ENCODE measurements at places on chromosomes 2 and 18.

GRCh38 chr2:66364495-66365333, 70.2 kb upstream of the MEIS1 start:
- DNase-seq: no peak

DNA sequence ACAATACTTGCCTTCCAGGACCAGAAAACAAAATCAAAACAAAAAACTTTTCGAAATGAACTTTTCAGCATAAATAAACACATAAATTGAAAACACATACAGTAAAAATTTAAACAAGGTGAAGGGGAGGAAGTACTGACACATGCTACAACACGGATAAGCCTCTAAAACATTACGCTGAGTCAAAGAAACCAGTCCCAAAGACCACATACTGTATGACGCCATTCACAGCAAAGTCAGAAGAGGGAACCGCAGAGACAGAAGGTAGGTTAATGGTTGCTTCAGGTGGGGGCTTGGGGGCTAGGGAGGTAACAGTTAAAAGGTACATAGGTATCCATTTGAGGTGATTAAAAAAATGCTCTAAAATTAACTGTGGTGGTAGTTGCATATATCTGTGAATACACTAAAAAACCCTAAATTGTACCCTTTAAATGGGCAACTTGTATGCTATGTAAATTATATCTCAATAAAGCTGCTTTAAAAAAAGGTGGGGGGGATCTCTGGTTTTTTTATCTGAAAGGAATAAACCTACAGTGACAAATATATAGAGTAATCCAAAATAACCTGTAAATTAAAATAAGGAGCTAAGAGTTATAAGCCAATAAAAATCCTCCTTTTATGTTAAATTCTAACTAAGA, 7.1 kb downstream of the COX7A2L start:
- DNase-seq: no peak

DNA sequence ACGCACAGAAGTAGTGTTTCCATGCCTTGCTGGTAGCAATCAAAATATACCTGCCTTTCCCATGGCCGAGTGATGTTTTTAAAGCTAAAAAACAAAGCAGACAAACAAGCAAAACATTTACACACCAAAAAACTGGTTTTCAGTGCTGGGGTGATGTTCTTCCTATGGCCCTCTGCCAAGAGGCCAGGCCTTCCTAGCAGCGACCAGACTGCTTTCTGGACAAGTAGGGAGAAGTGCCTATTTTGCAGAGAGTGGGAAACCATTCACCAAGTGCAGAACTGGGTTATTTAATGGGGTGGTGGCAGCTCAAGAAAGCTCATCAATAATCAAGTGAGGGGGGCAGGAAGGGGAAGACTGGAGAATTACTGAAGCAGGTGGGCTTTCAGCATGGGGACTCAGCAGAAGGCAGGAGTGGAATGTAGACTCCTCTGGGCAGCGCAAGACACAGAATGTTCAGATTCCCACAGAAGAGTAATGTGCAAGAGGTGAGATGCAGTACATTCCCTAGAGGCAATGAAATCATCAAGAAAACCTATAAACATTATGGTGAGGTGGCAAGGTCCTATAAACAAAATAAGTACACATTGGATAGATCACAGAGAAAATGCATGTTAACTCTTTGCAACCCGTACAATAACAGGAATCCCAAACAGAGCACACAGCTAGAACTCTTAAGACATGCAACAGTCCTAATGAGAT, 44.0 kb downstream of the CPO start:
- DNase-seq: no peak

GRCh38 chr2:23617167-23617810, 232.3 kb downstream of the KLHL29 start:
- peak; percentile 87 for DNase-seq

GRCh38 chr2:165902934-165903333, 50.6 kb downstream of the TTC21B start:
- no peak for DNase-seq

- DNase-seq: no peak
Observed at GRCh38 chr2:73053316-73054114, 18.0 kb downstream of the SFXN5 start.

DNA sequence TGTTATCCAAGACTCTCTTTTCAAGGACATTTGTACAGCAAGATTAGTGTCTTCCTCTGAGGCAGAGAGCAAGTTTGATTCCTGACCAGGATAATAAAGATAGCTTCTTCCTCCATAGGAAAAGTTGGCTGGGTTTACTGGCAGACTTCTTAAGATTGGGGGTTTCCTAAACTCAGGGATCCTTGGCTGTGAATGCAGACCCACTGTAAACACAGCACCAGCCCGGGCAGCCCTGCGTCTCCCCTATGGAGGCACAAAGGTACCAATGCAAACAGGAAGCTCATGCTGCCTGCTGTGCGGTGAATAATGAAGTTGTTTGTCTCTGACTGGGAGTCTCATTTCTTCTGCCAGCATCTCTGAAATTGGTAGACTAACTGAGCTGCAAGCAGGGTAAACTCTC, 96.2 kb upstream of the ARHGAP28 start:
- DNase-seq: no peak

GRCh38 chr2:143083636-143084035, 45.6 kb upstream of the ARHGAP15 start:
- no peak for DNase-seq

GRCh38 chr2:29751390-29751789, 170.0 kb downstream of the ALK start:
- no peak for DNase-seq

DNA sequence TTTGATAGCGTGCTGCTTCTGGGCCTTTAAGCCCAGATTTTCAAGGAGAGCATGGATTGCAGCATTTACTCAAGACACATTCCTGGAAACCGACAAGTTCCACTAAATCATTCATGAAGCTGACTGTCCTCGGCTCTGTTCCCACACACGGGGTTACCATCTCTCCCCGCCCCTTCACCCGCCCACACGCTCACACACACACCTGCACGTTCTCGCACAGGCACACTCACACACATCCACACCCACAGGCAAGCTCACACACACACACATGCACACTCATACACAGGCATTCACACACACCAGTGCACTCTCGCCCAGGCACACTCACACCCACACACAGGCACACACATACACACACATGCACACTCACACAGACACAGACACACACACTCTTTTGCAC, 150.0 kb upstream of the AGAP1 start:
- DNase-seq: peak; percentile 67

DNA sequence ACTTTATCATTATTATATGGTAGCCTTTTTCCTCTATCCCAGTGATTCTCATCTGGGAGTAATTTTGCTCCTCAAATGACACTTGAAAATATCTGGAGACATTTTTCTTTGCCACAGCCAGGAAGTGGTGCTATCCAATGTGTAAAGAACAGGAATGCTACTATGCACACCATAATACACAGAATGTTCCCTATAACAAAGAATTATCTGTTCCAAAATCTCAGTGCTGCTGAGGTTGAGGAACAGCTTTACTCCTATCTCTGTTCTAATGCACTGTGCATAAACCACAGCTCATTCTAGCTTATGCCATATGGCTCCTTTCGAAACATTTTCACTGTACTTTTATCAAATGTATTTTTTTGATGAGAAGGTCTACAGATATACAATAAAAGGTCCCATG, 1231.2 kb upstream of the CELF4 start:
- DNase-seq: no peak

DNA sequence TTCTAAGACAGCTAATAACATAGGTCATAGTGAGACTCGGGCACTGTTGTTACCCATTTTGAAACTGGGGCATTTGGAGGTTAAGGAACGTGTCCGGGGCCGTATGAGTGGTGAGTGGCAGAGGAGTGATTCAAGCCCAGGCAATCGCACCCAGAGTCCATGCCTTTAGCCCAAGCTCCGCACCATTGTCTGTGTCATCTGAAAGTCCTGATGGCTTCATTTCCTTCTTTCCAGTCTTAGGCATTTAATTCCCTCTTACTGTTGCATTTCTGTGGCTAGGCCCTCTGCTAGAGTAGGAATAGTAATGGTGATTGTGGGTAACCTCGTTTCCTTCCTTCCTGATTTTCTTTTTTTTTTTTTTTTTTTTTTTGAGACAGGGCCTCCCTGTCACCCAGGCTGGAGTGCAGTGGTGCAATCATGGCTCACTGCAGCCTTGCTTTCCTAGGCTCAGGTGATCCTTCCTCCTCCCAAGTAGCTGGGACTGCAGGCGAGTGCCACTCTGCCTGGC, 49.8 kb upstream of the ASB1 start:
- DNase-seq: no peak

GRCh38 chr2:149473521-149473920, 114.1 kb downstream of the MMADHC start:
- DNase-seq: no peak

DNA sequence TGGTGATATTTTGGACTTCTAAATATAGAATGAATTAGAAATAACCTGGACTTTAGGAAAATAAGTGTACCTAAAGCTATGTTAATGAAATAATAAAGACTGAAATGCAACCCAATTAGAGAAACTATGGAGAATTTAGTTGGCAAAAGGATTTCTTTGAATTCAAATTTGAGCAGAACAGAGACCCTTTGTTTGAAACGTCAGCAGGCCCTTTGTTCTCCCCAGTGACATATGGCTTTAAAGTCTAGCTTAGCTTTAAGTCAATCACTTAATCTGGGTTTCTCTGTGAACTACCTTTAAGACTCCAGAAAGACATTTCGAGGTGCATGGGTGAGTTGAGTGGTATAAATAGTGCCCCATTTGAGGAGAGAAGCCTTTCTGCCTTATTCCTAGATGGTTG, 130.5 kb upstream of the CREB1 start:
- DNase-seq: no peak

GRCh38 chr2:38622210-38622609, 19.5 kb upstream of the HNRNPLL start:
- no peak for DNase-seq

- peak; percentile 20 for DNase-seq
Observed at GRCh38 chr18:6056171-6056910, 161.0 kb upstream of the TMEM200C start.

- no peak for DNase-seq
Observed at GRCh38 chr18:3620146-3621119, 170.5 kb downstream of the TGIF1 start.

DNA sequence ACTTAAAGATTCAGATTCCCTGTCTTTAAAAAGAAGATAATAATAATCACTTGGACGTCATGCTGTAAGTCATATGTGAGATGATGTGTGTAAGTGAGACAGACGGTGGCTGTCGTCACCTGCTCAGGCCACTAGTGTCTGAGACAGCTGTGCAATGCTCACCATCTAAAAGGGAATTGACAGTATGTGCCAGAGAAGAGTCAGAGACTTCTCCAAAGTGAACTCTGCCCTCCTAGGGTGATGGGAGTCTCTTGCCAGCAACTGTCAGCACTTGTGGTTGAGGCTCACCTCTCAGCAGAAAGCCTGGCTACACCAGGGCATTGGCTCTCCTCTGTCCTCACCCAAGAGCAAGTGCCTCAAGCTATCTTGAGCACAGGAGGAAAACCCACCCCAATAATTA, 131.6 kb upstream of the DNAJC10 start:
- no peak for DNase-seq

DNA sequence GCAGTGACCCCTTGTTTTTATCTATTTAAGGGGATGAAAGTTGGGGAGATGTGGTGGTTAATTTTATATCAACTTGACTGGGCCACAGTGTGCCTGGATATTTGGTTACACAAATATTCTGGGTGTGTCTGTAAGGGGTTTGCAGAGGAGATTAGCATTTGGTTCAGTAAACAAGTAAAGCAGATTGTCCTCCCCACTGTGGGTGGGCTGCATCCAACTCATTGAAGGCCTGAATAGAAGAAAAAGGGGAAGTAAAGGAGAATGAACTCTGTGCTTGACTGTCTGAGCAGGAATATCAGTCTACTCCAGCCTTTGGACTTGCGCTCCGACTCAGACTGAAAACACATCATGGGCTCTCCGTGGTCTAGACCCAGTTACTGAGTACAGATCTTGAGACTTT, 80.9 kb downstream of the GCA start:
- DNase-seq: no peak

DNA sequence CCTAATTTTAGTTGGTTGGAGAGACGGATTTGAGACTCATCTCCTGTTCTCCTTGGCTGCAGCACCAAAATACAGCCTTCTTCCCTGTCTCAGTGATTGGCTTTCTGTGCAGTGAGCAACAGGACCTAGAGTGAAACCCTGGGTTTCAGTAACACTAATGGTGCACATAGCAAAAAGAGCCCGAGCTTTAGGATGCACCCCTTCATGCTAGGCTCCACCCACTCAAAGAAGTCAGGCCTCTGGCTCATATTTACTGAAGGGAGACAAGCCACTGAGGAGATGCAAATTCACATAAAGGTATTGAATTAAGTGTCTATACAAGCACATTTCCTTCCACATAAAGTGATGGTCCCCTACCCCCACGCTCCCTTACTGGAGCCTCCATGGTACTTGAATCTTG, 131.9 kb upstream of the CHAC2 start:
- no peak for DNase-seq

- no peak for DNase-seq
Observed at GRCh38 chr2:197191940-197192322, 118.6 kb downstream of the ANKRD44 start.

DNA sequence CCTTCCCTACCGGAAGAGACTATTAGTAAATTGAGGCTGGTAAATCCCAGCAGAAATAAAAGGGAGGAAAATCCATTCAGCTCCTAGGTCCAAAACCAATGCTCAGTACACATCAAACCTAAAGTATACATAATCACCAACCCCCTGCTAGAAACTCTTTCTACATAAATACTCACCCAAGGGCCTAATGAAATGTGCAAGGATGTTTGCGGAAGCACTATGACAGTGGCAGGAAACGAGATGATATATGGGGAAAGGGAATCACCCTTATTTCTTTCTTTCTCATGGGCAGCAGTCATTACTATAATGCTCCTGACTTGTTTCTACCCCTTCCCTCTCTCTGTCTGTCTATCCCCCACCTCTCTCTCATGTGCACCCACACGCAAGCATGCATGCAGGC, 1.3 kb upstream of the SCTR start:
- DNase-seq: no peak

GRCh38 chr2:119117891-119118882, 40.4 kb downstream of the C1QL2 start:
- DNase-seq: no peak

- DNase-seq: no peak
Observed at GRCh38 chr2:52145005-52145404, 1113.1 kb upstream of the NRXN1 start.

DNA sequence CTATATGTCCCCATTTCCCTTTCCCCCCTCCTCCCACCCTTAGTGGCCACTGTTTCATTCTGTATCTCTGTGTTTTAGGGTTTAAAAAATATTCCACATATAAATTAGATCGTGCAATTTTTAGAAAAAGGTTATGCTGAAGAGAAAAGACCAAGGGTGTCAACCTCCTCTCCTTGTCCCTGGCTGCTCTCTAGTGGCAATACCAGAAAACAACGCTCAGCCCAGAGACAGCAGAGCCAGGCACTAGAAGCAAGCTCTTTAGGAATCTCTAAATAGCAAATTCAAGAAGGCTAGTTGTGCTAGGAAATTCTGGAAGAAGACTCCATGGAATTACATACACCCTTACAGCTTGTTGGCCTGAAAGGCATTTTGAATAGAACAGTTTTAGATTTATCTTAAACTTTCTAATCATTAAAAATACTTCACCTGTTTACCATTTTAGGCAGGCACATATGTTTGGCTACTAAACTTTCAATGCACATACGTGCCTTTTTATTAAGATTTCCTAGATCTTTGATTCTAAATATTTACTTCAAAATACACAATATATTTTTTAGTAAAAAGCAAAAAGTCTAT, 35.1 kb upstream of the RASGRP3 start:
- no peak for DNase-seq

- DNase-seq: no peak
Observed at GRCh38 chr2:189999661-190000060, 62.9 kb downstream of the MSTN start.

GRCh38 chr18:49023938-49024803, 73.4 kb upstream of the SMAD7 start:
- DNase-seq: no peak

GRCh38 chr2:64610316-64610855, 43.3 kb downstream of the SERTAD2 start:
- no peak for DNase-seq

Measured in kidney (tissue), 22 donors.